ENCODE measurements at places on chromosomes 2 and 18.

- DNase-seq, result no peak
These were observed 546.7 kb downstream of the CNTNAP5 start for GRCh38 chr2:124571836-124572235.

- DNase-seq, result no peak
These were observed 202.2 kb downstream of the CDH20 start for GRCh38 chr18:61535401-61535800.

DNA sequence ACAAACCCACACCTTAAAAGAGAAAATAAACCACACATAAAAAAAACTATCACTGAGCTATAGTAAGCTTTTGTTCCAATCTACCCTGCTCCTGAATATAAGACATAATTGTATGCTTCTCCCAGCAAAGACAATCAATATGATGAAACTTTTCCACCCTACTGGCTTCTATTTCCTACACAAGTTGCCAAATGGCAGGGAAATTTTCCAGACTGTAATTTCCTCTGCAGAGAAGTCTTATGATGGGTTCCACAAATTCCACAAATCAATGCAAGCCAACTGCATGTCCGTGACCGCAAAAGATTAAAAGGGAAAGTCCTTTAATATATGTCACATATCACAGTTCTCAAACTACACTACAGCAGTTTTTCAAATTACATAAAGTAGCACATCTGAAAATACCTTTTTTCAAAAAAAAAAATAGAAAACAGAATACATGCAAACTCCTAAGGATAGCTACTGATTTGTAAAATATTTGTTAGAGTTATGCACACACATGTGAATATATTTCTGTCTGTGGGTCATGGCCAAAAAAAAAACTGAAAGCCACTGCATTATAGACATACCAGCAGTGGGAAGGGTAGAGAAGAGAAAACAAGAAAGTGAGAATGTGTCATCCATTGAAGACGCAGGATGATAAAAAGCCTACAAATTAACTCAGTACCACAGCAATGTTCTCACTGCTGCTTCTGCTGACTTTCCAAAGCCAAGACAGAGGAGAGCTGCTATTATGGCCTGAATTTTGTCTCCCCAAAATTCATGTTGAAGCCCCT lies 61.4 kb downstream of the RPL31 start:
- no peak for DNase-seq

GRCh38 chr18:6495536-6495935 lies 80.8 kb upstream of the L3MBTL4 start:
- DNase-seq, result no peak

GRCh38 chr2:232815569-232815968 lies 39.2 kb upstream of the KCNJ13 start:
- no peak for DNase-seq

DNA sequence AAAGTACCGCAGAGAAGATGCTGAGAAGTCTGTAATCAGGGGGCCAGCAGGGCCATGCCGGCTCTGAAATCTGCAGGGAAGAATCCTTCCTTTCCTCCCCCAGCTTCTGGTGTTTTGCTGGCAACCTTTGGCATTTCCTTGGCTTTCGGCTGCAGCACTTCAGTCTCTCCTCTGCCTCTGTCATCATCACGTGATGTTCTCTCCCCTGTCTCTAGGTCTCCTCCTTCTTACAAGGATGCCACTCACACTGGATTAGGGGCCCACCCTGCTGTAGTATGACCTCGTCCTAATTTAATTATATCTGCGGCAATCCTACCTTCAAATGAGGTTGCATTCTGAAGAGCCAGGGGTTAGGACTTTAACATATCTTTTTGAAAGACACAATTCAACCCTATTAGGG lies 13.8 kb upstream of the RAB12 start:
- no peak for DNase-seq

DNA sequence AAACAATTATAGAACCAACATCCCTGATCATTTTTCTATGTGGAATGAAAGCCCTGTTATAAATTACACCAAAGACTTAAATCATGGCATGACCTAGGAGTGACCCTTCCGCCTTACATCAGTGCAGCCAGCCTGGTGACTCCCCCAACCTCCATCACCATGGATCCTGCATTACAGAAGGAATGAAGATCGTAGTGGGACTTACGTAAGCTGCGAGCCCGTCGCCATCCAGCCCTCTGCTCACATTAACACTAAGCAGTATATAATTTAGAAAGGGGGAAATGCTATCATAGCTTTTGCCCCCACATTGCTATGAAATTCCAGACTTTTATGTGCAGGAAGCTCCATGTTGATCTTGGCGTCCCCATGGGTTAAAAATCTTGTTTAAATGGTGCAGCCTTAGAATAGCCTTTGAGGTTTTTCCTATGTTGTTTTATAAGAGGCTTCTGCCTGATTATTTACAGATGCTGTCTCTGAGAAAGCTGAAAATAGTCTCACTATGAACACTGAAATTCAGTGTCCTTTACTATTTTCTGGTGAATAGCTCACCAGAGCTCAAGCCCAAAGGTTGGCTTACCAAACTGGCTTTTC lies 76.3 kb downstream of the COLEC12 start:
- DNase-seq, result no peak

GRCh38 chr2:154386186-154386585 lies 312.3 kb upstream of the KCNJ3 start:
- DNase-seq, result no peak

DNA sequence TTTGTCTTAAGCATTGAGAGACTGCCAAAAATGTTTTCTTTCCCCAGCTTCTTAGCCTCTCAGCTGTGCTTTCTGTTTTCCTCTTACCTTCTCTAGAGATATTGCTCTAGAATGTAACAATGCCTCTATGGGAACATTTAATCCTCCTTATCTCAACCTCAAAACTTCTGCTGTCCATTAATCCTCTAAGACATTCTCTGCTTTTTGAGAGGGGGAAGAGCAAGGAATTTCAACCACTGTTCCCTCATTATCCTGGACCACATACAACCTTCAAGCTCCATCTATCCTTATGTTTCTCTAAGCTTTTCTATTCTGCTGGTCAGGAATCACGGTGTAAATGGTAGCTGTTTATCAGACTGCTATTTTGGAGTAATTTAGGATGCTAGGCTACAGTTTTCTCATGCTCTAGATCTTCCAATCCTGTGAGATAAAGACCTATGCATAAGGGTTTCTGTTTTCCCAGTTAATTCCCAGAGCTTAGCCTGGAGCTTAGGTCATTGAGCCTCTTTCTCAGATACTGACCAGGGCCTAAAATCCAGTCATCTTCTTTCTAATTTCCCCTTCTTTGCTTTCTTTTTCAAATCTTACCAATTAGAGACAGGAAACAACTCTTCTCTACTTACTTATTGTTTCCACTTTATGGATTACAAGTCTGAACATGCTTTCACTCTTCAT lies 282.0 kb downstream of the CALCRL start:
- no peak for DNase-seq

- no peak for DNase-seq
These were observed 15.2 kb downstream of the EHD3 start for GRCh38 chr2:31249009-31249690.

- DNase-seq, result no peak
These were observed 90.8 kb upstream of the LGALSL start for GRCh38 chr2:64363140-64363539.

- DNase-seq, result no peak
These were observed 9.7 kb downstream of the CCT4 start for GRCh38 chr2:61878761-61879160.

- no peak for DNase-seq
These were observed 4.5 kb upstream of the MYOM1 start for GRCh38 chr18:3224223-3224622.

- DNase-seq, result no peak
These were observed 18.7 kb downstream of the SS18 start for GRCh38 chr18:26071725-26072124.

DNA sequence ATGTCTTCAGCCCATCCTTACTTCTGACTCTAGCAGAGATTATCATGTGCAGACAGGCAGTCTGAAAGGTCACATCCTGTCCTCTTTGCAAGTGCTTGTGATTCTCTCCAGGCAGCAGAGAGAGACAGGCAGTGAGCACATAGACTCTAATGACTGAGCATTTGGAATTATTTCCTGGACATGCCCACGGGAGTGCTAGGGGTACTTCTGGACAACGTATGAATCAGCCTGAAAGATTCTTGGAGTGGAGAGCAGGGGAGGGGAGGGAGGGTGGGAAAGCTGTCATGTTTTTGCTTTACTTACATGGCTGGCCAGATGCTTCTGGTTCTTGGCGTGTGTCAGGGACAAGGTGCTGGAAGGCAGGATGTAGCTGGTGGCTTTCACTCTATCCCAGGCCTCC lies 150.6 kb downstream of the RIF1 start:
- DNase-seq, result no peak

GRCh38 chr2:102826904-102827303 lies 65.1 kb downstream of the TMEM182 start:
- peak; percentile 70 for DNase-seq

All from SHP77 treated with DMSO at 0.1 percent for 48 hours (cell line).